K562 (cell line): ENCODE measurements at places on chromosomes 5 and 9.

- DNase-seq = no peak
These were observed 29.1 kb downstream of the TRIO start for GRCh38 chr5:14172149-14172795.

DNA sequence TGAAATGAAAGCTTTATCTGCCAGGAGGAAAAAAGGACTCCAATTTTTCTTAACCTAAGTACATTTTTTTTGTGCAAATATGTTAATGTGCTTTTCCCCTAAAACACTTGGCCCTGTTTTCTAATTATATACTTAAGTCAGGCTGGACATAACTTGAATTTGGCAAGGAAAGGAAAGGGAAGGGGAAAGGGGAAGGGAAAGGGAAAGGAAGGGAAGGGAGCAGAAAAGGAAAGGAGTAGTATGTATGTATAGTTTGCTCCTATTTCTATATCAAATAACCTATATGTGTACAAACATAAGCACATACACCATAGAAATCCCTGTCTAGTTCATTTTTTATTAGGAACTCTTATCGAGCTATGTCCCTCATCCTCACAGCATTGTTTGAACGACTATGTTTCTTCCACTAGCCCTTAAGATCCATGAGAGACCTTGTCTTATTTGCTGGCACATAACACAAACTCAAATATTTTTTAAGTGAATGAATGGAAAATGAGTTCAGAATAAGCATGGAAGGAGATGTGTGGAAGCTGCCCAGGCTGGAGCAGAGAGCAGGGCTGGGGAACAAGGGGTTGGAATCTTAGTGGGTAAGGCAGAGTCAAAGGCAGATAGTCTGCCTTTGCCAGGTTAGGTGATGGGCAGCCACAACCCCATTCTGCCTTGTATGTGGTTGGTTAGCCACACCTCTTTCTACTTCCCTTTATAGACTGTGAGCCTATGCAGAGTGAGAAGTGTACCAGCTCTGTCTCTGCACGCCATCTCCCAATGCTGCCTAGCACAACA is 70.0 kb downstream of the KLHL3 start:
- DNase-seq = no peak

DNA sequence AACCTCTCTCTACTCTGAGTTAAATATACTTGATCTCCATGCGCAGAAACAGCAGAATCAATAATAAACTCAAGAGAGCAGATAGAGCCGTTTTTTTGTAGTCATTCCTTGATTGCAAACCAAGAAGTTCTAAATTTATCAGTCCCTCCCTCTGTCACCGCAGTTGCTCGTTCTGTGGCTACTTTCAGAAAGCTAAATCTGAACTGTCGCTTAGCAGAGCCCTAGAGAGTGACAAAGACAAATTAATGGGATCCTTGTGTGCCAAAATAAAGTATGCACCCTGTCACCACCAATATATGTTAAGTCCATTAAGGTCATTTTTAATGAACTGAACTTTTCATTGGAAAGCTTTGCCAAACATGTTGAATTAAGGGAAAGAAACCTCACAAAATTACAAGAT is 218.3 kb downstream of the ADAMTSL1 start:
- DNase-seq = no peak

- DNase-seq = no peak
These were observed 58.9 kb downstream of the NEURL1B start for GRCh38 chr5:172699999-172700364.

DNA sequence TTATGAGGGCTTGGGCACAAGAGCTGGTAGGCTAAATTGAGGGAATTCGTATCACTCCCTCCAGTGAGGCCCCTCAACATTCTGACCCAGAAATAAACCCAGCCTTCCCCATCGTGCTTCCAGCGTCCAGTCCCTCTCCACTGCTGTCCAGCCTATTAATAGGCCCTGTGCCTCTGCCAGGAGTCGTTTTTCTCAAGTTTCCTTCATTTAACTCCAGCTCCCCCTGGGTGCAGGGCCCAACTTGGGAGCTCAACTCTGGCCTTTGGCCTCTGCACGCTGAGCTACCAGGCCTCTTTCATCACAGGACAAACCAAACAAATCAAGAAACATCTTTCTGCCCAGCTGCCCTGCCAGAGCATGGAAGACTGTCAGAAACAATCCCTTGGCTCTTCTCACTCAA is 10.0 kb downstream of the HBEGF start:
- no peak for DNase-seq
